ENCODE measurements at places on chromosomes 4 and X.

- DNase-seq = peak; percentile 52
Measured at GRCh38 chr4:152014280-152014679, 253.5 kb upstream of the GATB start.

GRCh38 chrX:55742649-55743048, 25.1 kb downstream of the RRAGB start:
- no peak for DNase-seq

GRCh38 chrX:10608099-10608498, 12.3 kb downstream of the MID1 start:
- no peak for DNase-seq

GRCh38 chrX:48573690-48574269, 504 bp upstream of the RBM3 start:
- peak; percentile 26 for DNase-seq

DNA sequence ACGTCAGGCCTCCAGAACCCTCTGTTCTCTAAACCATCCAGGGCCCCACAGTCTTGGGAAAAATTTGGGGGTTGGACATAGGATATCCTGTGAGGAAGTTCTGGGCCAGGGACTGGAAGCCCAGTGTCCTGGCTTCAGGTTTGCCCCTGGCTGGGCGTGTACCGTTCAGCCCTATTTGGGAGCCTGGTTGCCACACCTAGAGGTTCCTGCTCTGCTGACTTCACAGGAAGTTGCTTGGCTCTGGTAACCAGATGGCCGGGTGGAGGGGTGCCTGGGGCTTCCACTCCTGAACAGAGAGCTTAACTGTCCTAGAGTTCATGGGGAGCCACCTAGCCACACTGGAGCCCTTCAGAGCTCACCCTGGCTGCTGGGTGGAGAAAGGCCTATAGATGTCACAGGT, 1.1 kb downstream of the TAFAZZIN start:
- DNase-seq = peak; percentile 32

DNA sequence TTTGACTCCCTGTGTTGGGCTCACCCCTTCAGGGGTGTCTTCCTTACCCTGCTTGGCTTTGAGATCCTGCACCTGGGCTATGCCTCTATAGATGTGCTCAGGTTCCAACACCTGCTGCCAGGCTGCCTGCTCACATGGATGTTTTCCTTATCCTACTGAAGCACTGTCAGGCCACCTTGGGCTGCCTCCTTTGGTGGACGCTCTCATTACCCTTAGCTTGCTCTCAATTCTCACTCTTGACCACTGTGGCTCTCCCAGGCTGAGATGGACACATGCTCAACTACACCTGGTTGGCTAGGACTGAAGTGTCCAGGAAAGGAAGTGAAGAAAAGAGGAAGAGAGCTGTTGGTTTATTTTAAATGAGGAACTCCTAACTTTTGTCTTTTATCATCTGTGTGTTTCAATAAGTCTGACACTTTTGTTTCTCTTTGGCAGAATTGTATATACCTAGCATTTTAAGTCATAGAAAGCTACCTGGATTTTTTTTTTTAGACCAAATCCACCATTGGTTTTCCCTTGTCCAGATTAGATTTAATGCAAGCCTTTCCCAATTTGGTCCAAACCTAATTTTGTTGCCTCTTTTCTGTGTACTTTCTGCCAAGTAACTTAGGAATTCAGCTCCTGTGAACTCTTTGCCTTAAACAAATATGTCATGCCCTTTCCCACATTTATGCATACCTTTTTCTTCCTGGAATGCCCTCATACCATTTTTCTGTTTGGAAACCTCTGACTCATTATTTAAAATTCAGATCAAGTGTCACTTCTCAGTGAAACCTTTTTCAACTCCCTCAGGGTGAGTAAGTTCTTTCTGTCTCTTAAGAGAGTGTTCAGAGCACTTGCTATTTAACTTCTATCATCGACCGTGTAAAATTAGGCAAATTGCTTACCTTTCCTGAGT, 175.8 kb downstream of the GC start:
- DNase-seq = no peak

DNA sequence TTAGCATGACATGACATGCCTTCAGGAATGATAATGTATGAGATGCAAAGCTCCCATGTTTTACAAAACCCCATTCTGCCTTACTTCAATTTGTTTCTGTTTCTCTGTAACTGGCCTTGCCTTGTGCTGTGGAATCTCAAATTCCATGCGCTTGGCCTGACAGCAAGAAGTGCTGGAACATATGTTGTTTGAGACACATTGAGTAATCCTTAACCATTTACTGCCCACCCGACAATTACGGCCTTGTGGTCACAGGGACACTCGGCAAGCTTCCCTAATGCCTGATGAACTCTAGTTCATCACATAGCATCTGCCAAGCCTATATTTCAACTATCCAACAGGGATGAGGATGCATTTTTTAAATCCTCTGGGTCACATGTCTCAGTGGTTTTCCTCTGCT, 226.4 kb upstream of the CASK start:
- DNase-seq = no peak
